Activated CD4-positive, alpha-beta T cell treated with anti-CD3 and anti-CD28 coated beads, Interleukin-2, amount 50 U/mL, for 16 hours (primary cell): ENCODE measurements at places on chromosomes 4 and X.
A peak's percentile ranks its signal among the peaks of the same experiment; 100 is the strongest.

DNA sequence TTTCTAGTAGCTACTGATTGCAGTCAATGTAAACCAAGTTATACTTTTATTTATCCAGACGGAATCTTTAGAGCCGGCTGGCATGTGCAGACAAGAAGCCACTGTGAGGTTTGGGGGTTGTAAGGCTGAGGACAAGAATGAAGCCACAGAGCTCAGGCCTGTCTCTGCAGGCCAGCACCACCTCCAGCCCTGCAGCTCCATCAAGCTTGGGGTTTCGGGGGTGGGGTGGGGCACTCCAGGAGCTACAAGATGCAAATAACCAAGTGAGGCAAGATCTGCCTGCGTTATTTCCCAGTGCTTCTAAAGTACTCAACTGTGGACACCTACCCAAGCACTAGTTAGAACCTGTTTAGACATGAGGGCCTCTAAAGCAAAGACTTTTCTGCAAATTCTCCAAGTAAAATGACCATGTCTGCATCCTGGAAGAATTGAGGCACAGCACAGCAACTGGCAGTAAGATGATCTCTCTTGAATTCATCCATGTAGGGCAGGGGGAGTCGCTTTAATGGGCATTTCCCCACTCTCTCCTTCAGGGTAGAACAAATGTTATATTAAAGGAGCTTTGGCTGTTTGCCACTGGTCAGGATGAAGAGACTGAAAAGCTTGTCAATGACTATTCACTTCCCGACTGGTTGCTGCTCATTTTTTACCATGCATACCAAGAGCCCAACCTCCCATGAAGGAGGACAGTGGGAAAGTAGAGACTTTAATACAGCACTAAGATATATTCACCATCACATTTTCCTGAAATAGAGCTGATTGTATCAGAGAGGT is 222.5 kb downstream of the MGST2 start:
- DNase-seq, result no peak

DNA sequence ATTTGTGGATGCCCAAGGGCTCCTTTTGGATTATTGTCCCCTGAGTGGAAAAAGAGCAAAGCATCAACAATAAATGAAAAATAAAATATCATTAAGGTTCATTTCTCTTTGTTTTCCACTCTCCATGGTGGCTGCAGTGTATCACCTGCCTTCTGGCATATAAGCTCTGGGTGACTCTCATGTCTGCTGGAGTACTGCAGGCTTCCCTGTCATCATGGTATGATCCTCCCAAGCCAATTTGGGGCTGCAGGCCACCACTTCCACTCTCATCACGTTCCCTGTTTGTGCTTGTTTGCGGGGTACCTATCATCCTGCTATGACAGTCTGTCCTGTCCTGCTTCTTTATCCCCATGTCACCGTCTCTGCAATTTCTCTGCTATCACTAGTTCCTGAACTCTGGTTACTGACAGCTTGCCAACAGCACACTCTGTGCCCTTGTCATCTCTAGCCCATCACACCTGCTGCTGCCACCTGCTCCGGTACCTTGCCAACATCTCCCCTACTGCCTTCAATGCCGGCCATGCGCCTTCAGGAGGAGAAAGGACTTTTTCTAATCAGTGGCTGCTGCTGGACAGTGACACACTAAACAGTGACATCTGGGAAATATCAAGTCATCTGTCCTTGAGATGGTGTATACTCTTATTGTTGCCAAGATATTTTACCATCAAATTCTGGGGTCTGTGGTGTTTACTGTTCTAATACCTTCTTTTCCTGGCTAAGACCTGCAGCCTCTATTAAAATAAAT is 23.0 kb upstream of the FGF5 start:
- DNase-seq, result no peak

GRCh38 chrX:37887347-37887746 is 40.0 kb upstream of the DYNLT3 start:
- DNase-seq, result no peak

- DNase-seq, result peak; percentile 30
Measured at GRCh38 chr4:39357002-39357401, 9.2 kb downstream of the RFC1 start.

- DNase-seq, result no peak
Measured at GRCh38 chr4:48680848-48681568, 99.1 kb downstream of the FRYL start.

GRCh38 chrX:39941332-39941920 is 156.3 kb downstream of the BCOR start:
- DNase-seq, result no peak

DNA sequence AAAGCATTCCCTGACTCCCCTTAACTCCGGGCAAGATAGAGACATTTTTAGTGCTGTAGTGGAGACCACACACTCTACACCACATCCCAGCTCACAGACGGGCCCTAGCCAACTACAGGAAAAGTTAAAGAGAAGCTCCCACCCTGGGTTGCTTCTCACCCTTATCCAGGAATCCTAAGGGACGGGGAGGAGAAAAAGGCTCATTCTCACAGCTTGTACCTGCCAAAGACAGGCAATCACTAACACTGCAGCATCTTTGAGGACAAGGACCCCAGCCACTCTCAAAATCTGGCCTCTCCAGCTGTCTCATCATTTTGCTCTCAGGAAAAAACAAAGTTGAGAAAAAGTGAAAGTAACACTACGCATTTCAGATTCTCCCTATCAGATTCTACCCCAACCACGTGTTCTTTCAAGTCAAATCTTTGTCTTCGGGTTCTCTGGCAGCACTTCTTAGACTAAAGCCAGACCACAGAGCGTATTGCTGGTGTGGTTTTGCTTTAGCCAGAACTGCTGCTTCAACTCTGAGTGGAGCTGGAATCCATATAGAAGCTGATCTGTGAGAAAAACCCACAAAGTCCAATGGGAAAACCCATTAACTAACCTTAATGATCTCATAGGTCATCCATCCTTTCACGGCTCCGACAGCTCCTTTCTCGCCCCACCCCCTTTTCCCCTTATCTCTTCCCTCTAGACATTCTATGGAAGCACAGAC is 605.9 kb upstream of the DIPK2B start:
- DNase-seq, result peak; percentile 88

- DNase-seq, result no peak
Measured at GRCh38 chr4:127071443-127071842, 561.3 kb upstream of the INTU start.

DNA sequence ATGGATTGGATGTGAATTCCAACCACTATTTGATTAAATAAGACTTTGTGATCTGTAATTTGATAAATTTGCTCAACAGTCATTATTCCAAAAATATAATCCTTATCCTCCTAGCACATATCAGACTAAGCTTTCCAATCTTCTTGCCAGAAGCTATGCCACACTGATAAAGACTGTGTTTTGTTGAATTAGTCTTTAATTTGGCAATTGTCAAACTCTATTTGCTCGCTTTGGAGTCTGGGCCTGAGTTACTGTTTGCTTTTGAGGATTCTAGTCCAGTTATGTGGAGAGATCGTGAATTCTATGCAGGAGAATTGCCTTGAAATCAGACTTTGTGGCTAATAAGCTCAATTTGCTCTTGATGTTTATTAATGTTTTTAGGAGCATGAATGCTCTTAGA is 10.9 kb upstream of the RNF150 start:
- DNase-seq, result no peak

DNA sequence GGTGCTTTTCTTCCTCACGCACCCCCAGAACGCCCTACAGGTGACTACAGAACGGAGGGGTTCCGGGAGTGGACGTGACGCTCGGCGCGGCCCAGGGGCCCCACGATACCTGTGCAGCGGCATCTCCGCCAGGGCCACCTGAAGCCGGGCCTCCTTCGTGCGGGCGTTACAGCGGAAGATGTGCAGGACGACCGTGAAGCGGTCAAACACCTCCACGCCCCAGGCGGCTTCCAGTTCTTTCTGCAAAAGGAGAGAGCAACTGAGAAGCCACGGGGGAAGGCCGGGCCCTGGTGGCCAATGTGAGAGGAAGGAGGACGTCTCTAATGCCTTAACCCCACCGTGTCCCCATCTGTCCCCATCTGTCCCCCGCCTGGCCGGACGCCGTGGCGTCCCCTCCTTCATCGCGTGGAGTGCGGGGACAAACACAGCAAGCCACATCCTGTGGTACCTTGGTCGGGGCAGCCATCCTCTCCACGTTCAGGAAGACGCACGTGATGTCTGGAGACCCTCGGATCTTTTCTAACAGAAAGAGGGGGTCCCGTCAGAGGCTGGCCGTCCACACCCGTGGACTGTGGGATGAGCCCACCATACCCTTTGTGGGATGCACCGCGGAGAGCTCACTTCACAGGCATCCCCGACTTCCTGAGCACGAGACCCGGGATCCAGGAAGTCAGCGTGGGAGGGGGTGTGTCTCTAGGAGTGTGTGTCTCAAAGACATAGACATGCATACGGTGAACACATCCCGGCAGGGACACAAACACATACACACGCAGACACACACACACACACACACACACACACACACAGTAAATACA is 3.6 kb downstream of the GTPBP6 start:
- DNase-seq, result no peak

- DNase-seq, result no peak
Measured at GRCh38 chrX:75784680-75785491, at the start of gene MAGEE2. MAGEE2 (minus strand) TSS chrX:75785254; CDS start chrX:75785051, 203 bp downstream.

- no peak for DNase-seq
Measured at GRCh38 chr4:178068136-178068535, 625.9 kb upstream of the AGA start.

DNA sequence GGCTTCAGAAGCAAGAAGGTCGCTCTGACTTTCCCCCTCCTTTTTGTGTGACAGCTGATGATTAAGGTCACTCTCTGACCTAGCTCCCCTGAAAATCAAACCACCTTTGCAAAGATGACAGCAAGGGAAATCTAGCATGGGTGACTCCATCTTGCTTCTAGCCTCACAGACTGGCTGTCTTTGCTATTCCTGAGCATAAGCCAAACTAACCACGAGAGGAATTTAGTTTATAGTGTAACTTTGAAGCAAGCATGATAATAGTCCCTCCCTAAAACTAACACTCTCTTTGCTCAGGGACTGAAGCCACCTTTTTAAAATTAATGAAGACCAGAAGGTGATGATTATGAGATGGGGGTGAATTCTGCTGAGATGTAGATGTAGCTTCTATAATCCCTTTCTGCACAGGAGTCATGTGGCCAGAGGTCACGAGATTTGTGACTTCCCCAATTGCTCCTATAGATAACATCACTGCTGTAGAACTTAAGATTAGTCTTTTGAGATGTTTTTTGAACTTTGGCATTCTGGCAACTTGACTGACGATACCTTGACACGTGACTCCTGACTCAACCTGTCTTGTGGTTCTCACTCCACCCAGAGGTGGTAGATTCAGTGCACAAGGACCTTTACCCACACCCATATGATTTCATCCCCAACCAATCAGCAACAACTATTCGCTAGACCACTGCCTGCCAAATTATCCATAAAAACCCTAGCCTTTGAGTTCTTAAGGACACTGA is 14.9 kb upstream of the PDE5A start:
- DNase-seq, result no peak

GRCh38 chr4:61556277-61556676 is 356.2 kb downstream of the ADGRL3 start:
- DNase-seq, result no peak

GRCh38 chrX:11968991-11969390 is 169.3 kb upstream of the FRMPD4 start:
- DNase-seq, result no peak

GRCh38 chrX:123189338-123189737 is 5.3 kb downstream of the GRIA3 start:
- no peak for DNase-seq

GRCh38 chrX:134604701-134605311 is 53.5 kb downstream of the PLAC1 start:
- DNase-seq, result no peak

DNA sequence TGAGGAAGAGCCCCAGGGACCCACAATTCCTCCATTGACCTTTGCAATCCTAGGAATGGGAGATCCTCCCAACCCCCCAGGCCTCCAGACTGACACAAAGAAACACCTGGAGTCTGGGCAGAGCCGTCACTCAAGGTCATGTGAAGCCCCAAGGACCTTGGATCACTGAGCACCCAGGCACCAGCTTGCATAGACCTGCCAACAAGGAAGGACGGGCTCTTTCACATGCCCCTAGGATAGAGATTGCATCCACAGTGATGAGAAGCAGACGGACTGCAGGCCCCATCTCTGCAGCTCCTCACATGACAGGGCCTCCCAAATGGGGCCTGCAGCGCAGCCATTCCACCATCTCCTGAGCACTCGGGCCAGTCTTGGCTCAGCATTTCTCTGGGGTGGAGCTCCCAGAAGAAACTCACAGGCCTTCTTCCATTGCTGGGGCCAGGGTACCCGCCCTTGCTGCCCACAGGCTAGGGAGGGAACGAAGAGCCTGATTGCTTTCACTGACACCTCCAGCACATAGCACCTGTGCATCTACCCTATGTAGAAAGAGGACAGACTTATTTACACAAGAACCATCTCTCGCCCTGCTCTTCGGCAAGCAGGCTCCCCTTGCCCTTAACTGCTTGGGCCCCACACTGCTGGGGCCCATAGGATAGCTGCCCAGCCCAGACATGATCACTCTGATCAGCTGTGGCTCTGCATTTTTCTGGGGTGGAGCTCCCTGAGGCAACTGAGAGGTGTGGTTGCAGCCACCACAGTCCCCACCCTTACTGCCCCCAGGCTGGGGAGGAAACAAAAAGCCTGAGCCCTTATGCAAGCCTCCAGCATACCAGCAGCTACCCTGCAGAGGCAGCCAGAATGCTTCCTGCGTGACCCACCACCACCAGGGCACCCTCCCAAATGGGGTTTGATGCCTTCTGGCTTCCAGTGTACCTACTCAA is 185.7 kb upstream of the ZCCHC13 start:
- DNase-seq, result no peak

DNA sequence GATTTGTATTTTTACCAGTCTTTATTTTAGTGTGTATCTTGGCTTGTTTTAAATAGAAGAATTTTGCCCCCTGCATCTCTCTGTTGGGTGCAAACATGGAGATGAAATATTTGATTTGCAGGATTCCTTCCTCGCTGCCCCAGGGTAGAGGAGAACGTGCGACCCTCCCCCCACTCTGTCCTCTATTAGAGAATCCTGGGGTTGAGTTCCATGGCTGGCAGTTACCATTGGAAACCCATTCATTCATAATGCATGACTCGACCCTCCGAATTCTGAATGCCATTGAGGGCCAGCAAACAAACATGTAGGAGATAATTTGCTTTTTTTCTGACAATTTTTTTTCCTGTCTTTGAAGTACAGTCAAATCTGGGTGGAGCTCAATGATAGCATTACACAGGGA is 53.7 kb downstream of the TRIM2 start:
- DNase-seq, result no peak

DNA sequence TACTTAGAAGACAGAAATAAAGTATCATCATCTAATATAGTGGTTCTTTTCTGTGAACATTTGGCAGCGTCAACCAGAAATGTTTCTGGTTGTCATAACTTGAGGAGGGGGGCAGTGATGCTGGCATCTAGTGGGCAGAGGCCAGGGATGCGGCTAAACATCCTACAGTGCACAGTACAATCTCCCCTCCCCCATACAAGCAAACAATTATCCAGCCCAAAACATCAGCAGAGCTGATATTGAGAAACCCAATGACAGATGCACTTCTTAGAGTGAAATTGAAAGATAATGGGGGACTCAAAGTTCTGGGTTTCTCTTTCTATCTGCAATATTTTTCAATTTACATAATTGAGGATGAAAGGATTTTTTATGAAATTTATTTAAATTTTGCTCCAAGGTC is 1.9 kb upstream of the EIF1AX start:
- no peak for DNase-seq

- no peak for DNase-seq
Measured at GRCh38 chrX:100969936-100970335, 428 bp downstream of the ARL13A start.
